Epithelial cell of alveolus of lung (primary cell): ENCODE measurements at places on chromosomes 7 and 10. TPM values are rescaled to one million over a fixed set of nuclear protein-coding genes. Genes with fewer than 3 reads are reported as not detected.

GRM3 gene
- not detected in 2 replicates for total RNA-seq

CYP26C1 gene
- total RNA-seq = 0.13 TPM in 1 of 2 replicates, not detected in the other

NPVF gene
- not detected in 2 replicates for total RNA-seq

GIMAP6 gene
- 0.39 and 1.0 TPM in 2 replicates for total RNA-seq

SPDYE1 gene
- not detected in 2 replicates for total RNA-seq

RBP3 gene
- not detected in 2 replicates for total RNA-seq

PRTFDC1 gene
- 12.0 and 18.6 TPM in 2 replicates for total RNA-seq

PON3 gene
- total RNA-seq = 0.13 TPM in 1 of 2 replicates, not detected in the other

SLC4A2 gene
- 98.3 and 113 TPM in 2 replicates for total RNA-seq

XPNPEP1 gene
- total RNA-seq = 58.7 and 99.4 TPM in 2 replicates

DNAAF5 gene
- 22.8 and 40.5 TPM in 2 replicates for total RNA-seq

WDR91 gene
- 6.7 and 25.2 TPM in 2 replicates for total RNA-seq

SPDYE16 gene
- not detected in 2 replicates for total RNA-seq

SLC26A4 gene
- 0.40 and 0.78 TPM in 2 replicates for total RNA-seq
